ENCODE measurements at places on chromosomes 5 and 9. TPM values are rescaled to one million over a fixed set of nuclear protein-coding genes. Genes with fewer than 3 reads are reported as not detected.
A peak's percentile ranks its signal among the peaks of the same experiment; 100 is the strongest.

- no peak for DNase-seq
These were observed 48.7 kb upstream of the ACTBL2 start for GRCh38 chr5:57531333-57531732.

- no peak for DNase-seq
These were observed 87.8 kb upstream of the SLC30A5 start for GRCh38 chr5:69006030-69006429.

- no peak for DNase-seq
These were observed 6.5 kb downstream of the ZNF462 start for GRCh38 chr9:106869458-106869857.

DNA sequence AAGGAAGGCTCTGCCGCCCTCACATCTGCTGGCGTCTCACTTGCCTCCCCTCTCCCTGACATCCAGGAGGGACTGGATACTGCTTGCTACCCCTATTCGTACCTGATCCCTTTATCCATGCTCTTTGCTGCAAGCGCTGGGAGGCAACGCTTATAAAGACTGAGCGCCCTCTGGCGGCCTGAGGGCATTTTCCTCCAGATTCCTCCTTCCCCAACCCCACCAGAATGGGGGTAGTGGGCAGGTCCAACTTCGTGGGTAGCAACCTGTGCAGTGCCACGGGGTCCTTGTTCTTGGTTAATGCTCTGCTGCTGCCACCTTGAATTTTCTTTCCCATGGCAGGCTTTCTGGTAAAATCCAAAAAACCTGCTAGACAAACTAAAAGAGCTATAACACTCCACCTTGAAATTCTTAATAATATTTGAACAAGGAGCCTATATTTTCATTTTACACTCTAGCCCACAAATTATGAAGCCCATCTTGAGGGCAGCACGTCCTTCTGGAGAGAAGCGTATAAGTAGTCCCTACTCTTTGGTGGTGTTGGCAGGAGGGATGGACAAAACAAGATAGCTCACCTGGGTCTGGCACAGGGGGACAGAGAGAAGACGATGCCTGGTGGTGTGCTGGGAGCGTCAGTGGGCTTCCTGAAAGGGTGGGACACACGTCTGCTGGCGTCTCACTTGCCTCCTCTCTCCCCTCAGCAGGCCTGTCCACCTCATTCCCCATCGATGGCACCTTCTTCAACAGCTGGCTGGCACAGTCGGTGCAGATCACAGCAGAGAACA lies 52.5 kb downstream of the JADE2 start:
- peak; percentile 63 for DNase-seq

DNA sequence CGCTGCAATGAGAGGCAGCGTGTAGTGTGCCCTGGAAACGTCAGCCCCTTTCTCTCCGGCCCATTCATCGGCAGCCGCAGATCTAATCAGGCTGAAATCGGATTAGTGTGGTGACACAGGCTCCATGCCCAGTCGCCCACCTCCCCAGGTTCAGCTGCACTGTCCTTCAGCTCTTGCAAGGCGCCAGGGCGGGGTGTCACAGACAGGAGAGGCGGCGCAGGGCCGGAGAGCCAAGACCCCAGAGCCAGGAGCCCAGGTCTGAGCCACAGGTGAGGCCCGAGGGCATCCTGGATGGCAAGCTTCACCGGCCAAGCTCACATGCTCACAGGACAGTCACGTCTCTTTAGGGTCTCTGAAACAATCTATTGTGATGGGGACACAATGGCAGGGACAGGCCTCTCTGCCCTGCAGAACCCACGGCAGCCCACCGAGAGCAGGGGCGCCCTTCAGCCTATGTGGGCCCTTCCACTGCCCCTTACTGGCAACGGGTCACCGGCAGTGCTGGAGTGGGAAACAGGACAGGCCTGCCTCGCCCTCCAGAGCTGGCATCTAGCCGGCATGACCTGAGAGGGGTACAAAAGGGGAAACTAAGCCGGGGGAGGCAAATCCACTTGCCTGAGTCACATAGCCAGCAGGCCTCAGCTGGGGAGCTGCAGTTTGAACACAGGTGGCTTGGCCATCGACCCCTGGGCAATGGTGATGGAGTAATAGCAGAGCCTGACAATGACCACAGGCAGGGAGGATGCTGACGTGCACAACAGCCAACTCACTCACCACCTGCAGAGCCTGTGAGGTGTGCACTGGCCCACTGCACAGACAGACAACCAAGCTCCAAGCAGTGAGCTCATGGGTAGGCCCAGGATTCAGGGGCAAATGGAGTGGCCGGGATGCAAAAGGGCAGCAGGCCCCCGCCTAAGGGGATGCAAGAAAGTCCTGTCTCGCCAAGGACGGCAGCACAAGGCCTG lies 48.1 kb downstream of the VAV2 start:
- DNase-seq: no peak

The FST gene
- not detected for total RNA-seq

The CTXN3 gene
- not detected for total RNA-seq

The ARL14EPL gene
- not detected for total RNA-seq

Data from activated T-helper 2 cell treated with anti-CD3 and anti-CD28 coated beads, Interferon-gamma antibody, Interleukin-2, Interleukin-4, amounts not matched to agents 10 μg/mL and 5 μg/mL and 100 μg/mL, durations not matched to agents 14 hours and 24 hours and 36 hours (primary cell).